ENCODE measurements at places on chromosomes 2 and 18. TPM values are rescaled to one million over a fixed set of nuclear protein-coding genes. Genes with fewer than 3 reads are reported as not detected.

The UGT1A10 gene
- not detected for total RNA-seq

The GYPC gene
- 2.0 TPM for total RNA-seq

The UGT1A7 gene
- not detected for total RNA-seq

The REG1B gene
- not detected for total RNA-seq

The RAB6C gene
- 0.25 TPM for total RNA-seq

The CNDP1 gene
- 0.27 TPM for total RNA-seq

The ZNF514 gene
- total RNA-seq, result 19.1 TPM

The TMEM37 gene
- not detected for total RNA-seq

The SLC19A3 gene
- 1.7 TPM for total RNA-seq

The CLEC4F gene
- 0.66 TPM for total RNA-seq

Measured in glutamatergic neuron (in vitro differentiated cells).